ENCODE measurements at places on chromosomes 4 and X.

- no peak for ATAC-seq
These were observed 162.4 kb downstream of the UNC5C start for GRCh38 chr4:95386410-95386809.

DNA sequence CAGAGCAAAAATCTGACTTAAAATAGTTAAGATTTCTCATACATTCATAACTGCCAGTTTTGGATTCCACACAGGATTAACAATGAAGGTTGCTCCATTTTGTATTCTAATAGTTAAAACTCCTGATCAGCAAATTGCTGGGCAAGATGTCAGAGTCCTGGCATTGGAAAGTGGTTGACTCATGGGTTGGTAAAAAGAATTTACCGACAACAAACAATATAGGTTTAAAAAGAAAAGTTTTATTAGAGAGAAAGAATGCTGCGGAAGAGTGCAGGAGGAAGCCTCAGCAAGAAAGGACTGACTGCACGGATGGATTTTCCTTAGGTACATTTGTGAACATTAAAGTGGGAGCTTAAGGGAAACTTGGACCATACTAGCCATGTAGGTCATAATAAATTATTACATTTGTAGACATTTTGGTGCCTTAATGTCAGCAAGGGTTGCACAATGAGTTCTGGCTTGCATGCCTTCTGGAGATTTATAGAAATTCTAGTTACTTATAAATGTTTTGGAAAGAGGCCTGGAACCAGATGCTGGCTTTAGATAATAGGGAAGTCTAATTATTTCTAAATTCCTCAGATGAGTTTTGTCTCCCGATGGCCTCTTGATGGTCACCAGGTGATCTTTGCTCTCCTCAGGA lies 25.4 kb upstream of the IL2 start:
- ATAC-seq = no peak

DNA sequence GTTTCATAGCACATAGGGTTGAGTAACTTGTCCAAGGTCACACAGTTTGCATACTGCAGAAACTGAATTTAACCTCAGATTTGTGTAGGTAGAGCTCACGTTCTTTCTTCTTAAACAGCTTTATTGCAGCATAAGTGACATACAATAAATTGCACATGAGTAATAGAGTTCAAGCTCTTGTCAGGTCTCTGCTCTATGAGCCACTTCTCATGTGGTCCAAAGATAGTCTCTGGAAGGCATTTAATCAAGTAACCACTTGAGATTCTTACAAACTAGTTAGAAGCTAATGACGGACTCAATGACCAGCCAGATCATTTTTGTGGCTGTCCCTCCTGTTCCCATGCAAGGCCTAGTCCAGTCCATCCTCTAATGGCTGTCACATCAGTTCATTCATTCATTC lies 68.9 kb downstream of the MAOB start:
- ATAC-seq = no peak

- ATAC-seq = no peak
These were observed 25.5 kb upstream of the AMOT start for GRCh38 chrX:112866175-112866574.

DNA sequence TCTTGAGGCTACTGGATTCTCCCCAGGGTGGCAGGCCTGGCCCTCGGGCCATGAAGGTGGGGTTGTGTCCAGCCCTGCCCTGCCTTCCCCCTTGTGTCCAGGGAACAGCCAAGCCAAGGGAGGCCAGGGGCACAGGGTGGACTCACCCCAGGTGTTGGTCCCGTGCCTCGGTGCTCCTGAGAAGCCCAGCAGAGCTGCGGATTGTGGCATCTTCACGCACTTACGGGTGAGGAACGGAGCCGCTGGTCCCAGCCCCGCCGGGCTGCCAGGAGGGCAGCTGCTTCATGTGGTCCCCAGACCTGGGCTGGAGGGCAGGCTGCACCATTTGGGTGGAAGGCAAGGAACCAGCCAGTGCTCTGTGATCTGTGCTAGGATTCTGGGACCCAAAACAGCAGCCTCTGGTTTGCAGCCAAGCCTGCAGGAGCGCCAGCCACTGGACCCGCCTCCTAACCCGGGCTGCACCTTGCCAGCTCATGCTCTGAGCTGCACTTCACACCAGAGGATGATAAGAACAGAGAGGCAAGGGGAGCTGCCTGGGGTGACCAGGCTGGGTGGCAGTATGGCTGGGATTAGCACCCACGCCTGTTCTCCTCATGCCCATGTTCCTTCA lies 36.1 kb upstream of the HMX1 start:
- ATAC-seq = no peak

DNA sequence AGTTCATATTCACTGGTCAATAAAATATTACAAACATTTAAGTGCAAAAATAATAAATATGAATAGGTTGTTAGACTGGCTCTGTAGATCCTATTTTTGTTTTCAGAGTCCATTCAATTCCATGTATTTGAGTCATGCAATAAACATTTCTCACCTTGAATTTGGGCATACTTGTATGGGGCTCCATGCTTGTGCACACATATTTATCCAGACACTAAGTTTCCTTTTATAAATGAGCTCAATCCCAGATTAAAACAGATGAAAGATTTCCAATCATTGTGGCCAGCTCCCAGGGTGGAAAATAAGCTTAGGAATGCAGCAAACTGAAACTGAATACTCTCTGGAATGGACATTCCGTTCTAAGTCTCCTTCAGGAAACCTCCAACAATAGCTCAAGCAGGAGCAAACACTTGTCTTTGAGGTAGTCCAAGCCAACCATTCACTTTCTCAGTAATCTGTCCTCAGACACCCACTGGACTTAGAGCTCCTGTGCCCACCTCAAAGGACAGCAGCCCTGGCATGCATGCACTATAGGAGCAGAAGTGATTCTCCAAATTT lies 16.4 kb downstream of the DMD start:
- no peak for ATAC-seq

GRCh38 chr4:113682730-113683537 lies 78.6 kb downstream of the CAMK2D start:
- ATAC-seq = peak; percentile 80

GRCh38 chrX:3143043-3143799 lies 102.0 kb downstream of the ARSF start:
- peak; percentile 48 for ATAC-seq

GRCh38 chrX:68179355-68179754 lies 253.9 kb downstream of the OPHN1 start:
- ATAC-seq = no peak

- ATAC-seq = peak; percentile 98
These were observed 19.9 kb upstream of the ENPP6 start for GRCh38 chr4:184237612-184238011.

- ATAC-seq = no peak
These were observed 72.5 kb upstream of the KCNIP4 start for GRCh38 chr4:22021106-22021505.

GRCh38 chr4:77010841-77011354 lies 61.3 kb downstream of the SEPTIN11 start:
- ATAC-seq = no peak

- ATAC-seq = no peak
These were observed 36.3 kb downstream of the PIGG start for GRCh38 chr4:535181-535923.

- ATAC-seq = peak; percentile 44
These were observed 57.5 kb upstream of the TNIP3 start for GRCh38 chr4:121221608-121222007.

- ATAC-seq = no peak
These were observed 57.5 kb downstream of the ACOX3 start for GRCh38 chr4:8383016-8383415.

DNA sequence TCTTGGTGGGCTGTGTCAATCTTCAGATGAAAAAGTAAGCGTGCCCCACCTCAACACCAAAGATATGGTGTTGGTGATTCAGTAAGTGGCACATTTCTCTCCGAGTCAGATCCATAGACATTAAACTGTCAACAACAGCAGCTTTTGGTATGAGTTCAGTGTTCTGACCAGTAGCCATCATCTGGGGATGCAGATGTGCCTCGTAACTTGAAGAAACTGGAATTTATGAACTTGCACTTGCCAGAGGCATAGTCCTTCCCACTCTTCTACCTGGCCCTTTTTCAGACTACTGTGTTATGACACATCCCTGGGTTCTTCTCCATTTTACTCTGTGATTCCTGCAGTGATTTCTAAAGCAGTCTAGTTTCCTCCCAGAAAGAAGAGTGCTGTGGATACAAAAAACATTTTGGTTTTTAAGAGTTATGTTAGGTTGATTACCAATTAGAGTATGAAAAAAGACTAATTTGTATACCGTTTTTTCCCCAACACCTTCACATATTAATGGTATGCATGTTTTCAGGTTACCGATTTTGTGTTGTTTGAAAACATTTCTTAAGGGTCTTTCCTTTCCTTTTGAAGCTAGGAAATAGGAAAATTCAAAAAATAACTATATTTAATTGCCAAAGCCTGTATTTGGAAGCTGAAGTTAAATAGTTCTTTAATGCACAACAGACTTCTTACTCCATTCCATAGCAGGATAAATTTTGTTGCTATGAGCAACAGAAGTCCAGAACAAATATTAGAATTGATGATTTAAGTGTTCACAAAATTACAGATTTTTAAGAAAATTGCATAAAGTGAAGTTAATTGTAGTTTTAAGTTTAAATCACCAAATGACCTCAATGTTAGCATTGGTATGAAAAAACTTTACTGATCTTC lies 39.3 kb downstream of the NUDT6 start:
- ATAC-seq = no peak

GRCh38 chr4:28241021-28241420 lies 1380.4 kb downstream of the STIM2 start:
- ATAC-seq = no peak

GRCh38 chr4:22019676-22020075 lies 71.1 kb upstream of the KCNIP4 start:
- ATAC-seq = no peak

DNA sequence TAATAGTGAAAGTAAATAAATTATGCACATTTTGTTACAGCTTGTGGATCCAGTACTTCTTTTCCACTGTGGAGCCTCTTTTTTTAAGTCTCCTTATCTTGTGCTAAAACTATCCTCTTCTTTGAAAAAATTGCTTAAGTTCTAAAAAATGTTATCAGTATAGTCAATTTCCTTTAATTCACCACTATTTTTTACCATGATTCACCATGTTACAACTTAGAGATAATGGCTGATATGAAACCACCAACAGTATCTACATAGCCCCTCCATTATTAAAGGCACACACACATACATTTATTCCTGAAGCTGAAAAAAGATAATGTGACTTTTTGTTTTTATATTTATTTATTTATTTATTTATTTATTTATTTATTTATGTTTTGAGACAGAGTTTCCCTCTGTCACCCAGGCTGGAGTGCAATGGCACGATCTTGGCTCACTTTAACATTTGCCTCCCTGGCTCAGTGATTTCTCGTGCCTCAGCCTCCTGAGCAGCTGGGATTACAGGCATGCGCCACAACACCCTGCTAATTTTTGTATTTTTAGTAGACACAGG lies 243.2 kb downstream of the SPOCK3 start:
- no peak for ATAC-seq

DNA sequence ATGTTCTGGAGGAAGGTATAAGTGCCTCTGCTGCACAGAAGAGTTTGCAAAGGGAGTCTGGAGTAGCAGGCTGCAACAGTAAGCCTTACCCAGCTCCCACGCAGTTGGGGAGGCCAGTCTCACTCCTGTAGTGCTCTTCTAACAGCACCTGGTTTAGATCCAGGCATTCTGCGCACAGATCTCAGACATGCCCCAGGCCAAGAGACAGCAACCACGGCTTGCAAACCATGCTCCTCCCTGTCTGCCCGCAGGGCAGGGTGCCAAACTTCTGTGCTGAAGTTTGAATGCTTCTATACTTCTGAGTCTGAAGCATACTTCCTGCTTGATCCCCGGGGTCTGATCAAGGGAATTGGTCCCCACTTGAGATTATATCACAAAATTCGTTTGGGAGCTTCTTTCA lies 106.3 kb downstream of the LINC00632 start:
- no peak for ATAC-seq

DNA sequence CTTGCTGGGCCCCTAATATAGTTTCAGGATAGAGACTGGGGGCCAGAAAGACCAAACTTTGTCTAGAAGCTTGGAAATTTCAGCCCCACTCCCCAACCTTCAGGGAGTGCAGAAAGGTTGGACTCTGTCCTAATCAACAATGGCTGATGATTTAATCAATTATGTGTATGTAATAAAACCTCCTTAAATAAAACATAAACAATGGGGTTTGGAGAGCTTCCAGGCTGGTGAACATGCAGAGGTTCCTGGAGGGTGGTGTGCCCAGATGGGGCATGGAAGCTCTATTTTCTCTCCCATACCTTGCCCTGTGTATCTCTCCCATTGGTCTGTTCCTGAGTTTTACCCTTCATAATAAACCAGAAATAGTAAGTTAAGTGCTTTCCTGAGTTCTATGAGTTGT lies 174.2 kb downstream of the GC start:
- ATAC-seq = no peak

DNA sequence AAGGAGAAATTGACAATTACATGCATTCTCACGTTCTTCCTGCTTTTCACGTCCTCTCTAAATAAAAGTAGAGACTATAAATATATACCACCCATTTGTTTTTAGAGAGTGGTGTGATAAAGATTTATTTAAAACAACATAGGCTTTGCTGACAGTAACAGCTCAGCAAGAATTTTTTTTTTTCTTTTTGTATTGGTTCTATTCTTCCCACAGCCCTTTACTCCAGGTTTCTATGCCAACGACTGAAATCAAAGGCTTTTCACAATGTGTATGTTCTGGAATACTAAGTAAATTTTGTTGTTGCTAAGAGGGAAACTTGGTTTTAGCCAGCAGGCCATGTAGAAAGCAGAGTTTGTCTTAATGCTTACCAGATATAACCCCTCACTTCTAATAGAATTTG lies 43.4 kb downstream of the MAOA start:
- no peak for ATAC-seq

DNA sequence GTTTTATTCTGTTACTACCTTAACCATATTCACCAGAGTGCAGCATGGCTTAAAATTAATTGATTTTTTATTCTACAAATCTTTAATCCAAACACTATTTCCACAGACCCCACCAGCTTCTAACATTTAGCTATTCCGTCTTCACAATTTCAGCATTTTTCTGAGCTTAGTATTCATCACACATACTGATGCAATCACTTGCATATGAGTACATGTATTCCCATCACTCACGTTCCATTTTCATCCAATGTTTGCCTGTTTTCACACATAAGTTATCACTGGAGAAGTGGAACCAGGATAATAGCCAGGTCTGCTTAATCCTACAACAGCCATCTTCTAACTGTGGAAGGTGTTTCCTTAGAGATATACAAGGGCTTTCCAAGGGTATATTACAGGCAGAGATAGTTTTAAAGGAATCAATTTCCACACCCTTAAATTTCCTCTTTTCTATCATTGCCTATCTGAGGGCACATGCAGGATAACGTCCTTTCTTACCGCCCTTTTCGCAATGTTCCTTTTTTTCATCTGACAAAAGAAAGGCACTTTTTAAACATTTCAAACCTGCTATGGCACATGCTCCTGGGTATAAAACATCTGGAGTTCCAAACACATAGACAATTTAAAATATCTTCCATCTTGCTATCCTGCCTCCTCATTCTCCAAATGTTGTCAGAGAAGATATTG lies 115.8 kb downstream of the CORIN start:
- no peak for ATAC-seq

- ATAC-seq = no peak
These were observed 48.8 kb downstream of the MAP7D2 start for GRCh38 chrX:20067709-20068561.

All from activated CD4-positive, CD25-positive, alpha-beta regulatory T cell treated with anti-CD3 and anti-CD28 coated beads, Interleukin-2, amount 50 U/mL, for 24 hours (primary cell).